ENCODE measurements at places on chromosomes 4 and X.

- DNase-seq = no peak
These were observed 20.0 kb downstream of the UBE2D3 start for GRCh38 chr4:102807345-102807744.

DNA sequence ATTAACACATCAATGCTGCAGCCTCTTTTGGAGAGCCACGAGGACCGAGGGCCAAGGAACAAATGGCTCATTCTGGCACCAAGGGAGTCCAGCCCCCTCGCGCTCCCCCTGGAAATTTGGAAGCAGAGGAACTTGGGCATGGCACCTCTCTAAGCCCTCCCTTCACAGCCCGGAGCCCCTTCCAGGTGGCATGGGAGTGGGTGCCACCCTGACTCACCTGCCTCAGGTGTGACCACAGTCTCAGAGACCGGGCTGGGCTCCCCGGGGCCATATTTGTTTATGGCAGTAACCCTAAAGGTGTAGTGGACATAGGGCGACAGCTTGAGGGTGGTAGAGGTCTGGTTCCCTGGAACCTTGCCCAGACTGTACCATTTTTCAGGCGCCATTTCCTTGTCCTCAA is 18.8 kb downstream of the L1CAM start:
- DNase-seq = no peak

GRCh38 chr4:150664935-150665334 is 83.0 kb downstream of the MAB21L2 start:
- DNase-seq = no peak

DNA sequence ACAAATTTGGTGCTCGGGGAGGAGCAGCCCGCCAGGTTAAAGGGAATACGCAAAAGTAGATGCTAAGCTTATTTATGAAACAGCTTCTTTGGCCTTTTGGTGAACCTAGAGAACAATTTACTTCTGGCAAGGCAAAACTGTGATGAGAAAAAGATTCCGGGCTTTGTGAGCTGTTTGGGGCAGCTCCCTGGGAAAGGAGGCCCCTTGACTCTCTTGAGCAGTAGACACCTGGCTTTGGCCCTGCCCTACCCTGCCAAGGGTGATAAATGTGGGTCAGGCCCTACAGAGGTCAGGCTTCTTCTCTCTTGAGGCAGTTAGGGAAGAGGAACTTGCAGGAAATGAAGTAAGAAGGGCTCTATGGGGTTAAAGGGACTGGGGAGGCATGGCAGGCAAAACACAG is 509.6 kb downstream of the MID1IP1 start:
- DNase-seq = no peak

GRCh38 chr4:183610613-183611012 is 48.4 kb downstream of the RWDD4 start:
- no peak for DNase-seq

Measured in suppressor macrophage treated with lipopolysaccharide for 1 hour (primary cell).